Left renal pelvis (tissue), 4 donors: ENCODE measurements at places on chromosomes 16 and 17. TPM values are rescaled to one million over a fixed set of nuclear protein-coding genes. Genes with fewer than 3 reads are reported as not detected.

Gene KRT33A
- polyA plus RNA-seq, result not detected

Gene CACNB1
- polyA plus RNA-seq, result 8.6 TPM

Gene GFAP
- 0.73 TPM for polyA plus RNA-seq

Gene NOMO2
- polyA plus RNA-seq, result 76.0 TPM

Gene OTOA
- polyA plus RNA-seq, result 0.20 TPM

Gene TBC1D3H
- polyA plus RNA-seq, result not detected

Gene NLGN2
- 21.4 TPM for polyA plus RNA-seq

Gene TEKT5
- polyA plus RNA-seq, result 0.53 TPM

Gene SCPEP1
- 92.2 TPM for polyA plus RNA-seq

Gene INCA1
- polyA plus RNA-seq, result 6.9 TPM

Gene BLTP2
- 74.8 TPM for polyA plus RNA-seq

Gene ZSCAN10
- 0.20 TPM for polyA plus RNA-seq

Gene GDPD1
- 12.9 TPM for polyA plus RNA-seq

Gene SLC2A4
- 2.8 TPM for polyA plus RNA-seq

Gene PROCA1
- 7.8 TPM for polyA plus RNA-seq

Gene SLC35G3
- not detected for polyA plus RNA-seq

Gene KRT31
- not detected for polyA plus RNA-seq

Gene TBC1D3G
- not detected for polyA plus RNA-seq

Gene TP53TG3D
- polyA plus RNA-seq, result 0.65 TPM
